Right lung (tissue), 10 donors: ENCODE measurements at places on chromosomes 13 and 19. TPM values are rescaled to one million over a fixed set of nuclear protein-coding genes. Genes with fewer than 3 reads are reported as not detected.
A peak's percentile ranks its signal among the peaks of the same experiment; 100 is the strongest.

Gene MYO16
- polyA plus RNA-seq = 1.5 TPM

Gene HSPB6
- 158 TPM for polyA plus RNA-seq

Gene DMKN
- polyA plus RNA-seq = 91.2 TPM

Gene FXYD1
- 70.2 TPM for polyA plus RNA-seq

Gene ADGRE3
- 0.14 TPM for polyA plus RNA-seq

Gene DNAJC3
- 31.6 TPM for polyA plus RNA-seq

Gene SSC5D
- polyA plus RNA-seq = 8.8 TPM

Gene C19orf12
- polyA plus RNA-seq = 17.6 TPM

Gene LAIR2
- not detected for polyA plus RNA-seq

Gene COX7A1
- polyA plus RNA-seq = 34.6 TPM

DNA sequence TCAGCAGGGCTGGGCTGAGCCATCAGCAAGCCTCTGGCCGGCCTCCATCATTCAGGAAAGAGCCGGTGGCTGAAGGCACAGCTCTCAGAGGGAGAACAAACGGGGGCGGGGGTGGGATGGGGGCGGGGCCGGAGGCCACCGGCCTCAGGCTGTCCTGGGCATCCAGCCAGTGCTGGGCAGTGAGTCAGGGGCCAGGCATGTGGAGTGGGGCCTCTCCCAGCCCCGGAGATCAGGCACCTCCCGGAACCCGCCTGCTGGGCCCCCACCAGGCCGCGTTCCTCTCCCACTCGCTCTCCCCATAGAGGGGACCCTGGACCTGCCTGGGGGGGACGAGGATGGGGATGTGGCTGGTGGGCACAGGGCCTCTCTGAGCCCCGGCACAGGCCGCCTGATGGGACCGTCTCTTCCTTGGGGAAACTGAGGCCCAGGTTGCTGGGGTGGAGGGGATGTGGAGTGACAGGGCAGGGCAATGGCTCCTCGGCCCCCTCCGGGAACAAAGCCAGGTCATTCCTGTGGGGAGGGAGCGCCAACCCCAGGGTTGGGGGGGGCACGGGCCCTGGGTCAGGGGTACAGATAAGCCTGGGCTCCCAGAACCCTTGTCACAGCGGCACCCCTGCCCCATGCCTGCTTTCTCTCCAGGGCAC, 12.9 kb downstream of the SPC24 start:
- peak; percentile 93 for DNase-seq

GRCh38 chr13:95678967-95679366, 2.0 kb downstream of the DNAJC3 start:
- no peak for DNase-seq

GRCh38 chr19:15629003-15629880, 11.5 kb upstream of the CYP4F3 start:
- DNase-seq = peak; percentile 46

DNA sequence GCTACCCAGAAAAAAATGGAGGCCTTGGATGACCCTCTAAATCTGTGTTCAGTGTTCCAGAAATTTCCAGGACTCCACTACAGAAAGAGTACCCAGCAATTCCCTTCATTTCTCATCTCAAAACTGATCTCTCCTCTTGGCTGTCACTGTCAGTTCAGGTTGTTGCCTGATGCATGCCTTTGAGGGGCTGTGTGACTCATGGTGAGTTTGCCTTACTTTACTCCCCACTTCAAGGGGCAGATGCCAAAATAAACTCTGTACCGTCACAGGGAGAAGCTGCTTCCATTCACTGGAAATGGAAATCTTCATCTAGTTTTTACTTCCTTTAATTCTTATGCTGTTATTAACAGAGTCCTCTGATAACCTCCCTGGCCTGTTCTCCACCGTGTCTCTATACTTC, 1075.0 kb downstream of the DIAPH3 start:
- no peak for DNase-seq

DNA sequence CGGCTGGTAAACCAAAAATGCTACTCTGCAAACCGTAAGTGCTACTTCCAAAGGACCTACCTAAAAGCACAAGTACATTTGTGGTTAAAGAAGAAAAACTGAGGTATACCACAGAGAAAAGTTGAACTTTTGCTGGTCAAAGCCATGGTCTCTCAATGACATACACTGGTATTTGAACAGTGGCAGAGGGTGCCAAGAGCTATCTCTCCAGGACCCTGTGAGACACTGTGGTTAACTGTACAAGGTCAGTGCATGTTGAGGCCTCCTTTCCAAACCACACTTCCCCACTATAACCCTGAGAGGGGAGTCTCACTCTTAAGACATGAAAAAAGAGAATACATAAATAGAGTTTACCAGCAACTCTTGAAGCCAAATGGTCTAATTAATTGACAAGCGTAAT, 49.5 kb downstream of the COL4A1 start:
- no peak for DNase-seq

- DNase-seq = no peak
These were observed 15.5 kb downstream of the MKNK2 start for GRCh38 chr19:2035590-2035991.

GRCh38 chr19:19191768-19192077, 229 bp downstream of the BORCS8 start:
- DNase-seq = no peak

GRCh38 chr19:5112681-5113575, 144.0 kb downstream of the KDM4B start:
- no peak for DNase-seq

DNA sequence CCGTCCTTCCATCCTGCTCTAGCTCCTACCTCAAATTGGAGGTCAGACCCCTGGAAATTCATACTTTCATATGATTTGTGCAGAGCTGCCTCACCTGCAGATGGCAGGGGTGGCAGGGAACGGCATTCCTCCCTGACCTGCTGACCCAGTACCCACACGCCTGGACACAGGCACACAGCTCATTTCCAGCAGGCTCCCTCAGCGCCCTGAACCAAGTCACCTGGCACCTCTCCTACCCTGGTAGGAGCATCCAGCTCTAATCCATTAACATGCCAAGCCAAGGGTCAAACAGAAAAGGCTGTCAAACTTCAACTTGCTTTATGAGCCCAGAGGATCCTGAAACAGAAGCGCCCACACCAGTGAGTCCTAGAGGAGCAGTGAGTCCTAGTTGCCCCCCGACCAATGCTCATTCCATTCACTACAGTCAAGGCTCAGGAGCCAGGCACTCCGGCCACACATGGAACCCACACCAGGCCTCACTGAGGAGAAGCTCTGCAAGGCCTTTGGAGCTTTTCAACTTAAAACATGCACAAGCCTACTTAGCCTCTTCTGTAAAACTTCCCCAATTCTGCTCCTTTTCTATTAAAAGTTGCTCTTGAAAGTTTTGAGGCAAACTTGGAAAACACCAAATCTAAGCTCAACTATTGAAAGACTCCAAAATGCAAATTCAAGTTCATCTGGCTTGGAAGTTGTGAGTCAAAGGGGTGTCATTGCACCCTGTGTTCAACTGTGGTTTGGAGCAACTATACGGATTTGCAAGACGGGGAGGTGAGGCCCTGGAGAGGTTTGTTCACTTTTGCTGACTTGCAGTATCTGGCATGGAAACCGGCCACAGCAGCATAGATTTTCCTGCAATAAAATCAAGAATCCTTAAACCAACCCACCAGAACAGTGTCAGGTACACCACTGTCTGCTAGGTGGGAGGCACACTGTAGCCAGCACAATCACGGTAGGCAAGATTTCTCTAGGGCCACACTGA, 96.7 kb downstream of the CRYL1 start:
- DNase-seq = no peak

GRCh38 chr13:38365661-38366060, 16.0 kb downstream of the UFM1 start:
- DNase-seq = no peak

DNA sequence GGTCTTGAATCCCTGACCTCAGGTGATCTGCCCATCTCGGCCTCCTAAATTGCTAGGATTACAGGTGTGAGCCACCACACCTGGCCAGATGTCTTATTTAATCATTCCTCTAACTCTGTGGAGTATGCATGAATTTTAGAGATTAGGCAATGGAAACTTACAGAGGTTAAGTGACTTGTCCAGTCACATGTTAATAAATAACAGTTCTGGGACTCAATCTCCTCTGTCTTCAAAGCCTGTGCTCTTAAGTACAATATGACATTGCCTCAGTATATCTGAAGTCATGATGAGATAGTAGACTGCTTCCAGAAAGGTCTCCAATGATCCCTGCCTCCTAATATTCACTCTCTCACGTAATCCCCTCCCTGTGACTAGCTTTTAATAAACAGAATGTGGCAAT, 72.9 kb upstream of the TDRD3 start:
- no peak for DNase-seq

GRCh38 chr13:52808842-52809219, 39.6 kb downstream of the PCDH8 start:
- no peak for DNase-seq

- no peak for DNase-seq
These were observed 8.3 kb downstream of the TRPM4 start for GRCh38 chr19:49165865-49166301.

DNA sequence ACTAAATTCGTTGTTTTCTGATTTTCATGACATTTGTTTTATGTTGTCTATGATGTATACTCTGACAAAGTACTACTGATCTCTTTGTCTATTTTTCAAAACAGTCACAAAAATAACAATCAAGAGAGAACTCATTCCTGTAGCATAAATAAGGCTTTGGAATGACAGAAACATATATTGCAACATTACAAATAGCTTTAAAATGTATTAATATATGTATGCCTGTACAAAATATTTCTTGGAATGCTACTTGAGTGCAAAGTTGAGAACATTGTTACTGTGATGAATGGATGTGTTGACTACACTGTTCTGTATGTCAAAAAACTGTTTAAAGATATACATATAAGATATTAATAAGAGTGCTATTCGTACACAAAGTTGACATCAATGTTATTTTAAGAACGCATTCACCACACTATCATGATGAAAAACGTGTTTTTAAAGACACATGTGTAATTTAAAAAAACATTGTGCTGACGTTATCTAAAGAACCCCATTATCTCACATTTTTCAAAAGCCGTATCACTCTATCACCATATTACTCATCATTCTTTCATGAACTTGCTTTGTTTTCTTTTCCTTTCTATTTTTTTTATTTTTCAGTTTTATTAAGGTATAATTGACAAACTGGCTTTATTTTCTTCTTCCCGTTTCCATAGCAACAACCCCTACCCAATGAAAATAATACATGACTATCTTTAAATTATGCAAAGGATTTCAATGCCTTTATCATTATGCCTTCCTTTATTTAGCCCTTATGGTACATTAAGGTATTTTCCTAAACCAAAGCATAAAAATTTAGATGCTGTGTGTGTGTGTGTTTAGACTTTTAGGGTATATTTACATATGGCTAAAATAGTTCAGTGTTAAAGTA, 918.8 kb downstream of the SLITRK1 start:
- DNase-seq = no peak

- DNase-seq = no peak
These were observed 6.7 kb downstream of the SPPL2B start for GRCh38 chr19:2334986-2335846.

- no peak for DNase-seq
These were observed 48.2 kb downstream of the PTPRS start for GRCh38 chr19:5292453-5292821.

- no peak for DNase-seq
These were observed 1526.9 kb downstream of the EFNB2 start for GRCh38 chr13:105008604-105009003.

DNA sequence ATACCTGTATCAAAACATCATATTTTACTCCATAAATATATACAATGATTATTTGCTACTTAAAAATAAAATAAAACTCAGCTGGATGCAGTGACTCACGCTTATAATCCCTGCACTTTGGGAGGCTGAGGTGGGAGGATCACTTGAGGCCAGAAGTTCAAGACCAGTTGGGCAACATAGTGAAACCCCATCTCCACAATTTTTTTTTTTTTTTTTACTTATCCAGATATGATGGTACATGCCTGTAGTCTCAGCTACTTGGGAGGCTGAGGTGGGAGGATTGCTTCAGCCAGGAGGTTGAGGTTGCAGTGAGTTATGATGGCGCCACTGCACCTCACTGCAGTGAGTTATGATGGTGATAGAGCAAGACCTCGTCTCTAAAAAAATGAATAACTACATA, 22.4 kb downstream of the POU2F2 start:
- DNase-seq = no peak

DNA sequence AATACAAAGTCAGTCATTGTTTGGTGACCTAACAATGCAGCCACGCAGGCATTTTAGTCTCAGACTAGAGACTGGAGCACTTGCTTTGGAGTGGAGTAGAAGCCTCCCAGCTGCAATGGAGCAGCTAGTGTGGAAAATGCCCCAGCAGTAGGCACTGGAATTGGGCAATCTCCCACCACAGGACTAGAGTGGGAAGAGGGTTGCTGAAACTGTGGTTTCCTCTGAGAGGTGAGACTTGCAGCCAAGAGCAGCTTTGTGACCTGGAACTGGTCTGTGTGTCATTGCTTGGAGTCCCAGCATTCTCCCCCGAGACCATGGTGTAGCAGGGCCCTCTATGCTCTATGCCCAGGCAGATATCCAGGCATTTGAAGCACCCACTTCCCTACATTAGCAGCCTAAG, 556.3 kb downstream of the UQCRFS1 start:
- no peak for DNase-seq

DNA sequence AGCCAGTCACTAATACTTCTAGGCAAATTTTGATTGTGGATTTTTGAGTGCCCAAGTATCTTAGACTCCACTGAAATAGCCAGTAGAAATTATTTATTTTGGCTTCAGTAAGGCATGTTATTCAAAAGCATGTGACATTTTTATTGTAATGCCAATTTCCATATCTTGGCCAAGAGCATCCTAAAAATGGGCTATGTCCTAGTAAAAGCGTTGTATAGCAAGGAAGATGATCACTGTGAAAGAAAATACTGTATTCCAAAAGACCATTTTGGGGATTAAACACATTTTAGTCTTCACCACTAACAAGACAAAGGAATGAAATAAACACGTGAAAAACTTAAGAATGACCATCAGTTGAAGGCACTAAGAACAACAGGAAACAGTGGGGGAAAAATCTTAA, 149.1 kb downstream of the NUFIP1 start:
- no peak for DNase-seq

- no peak for DNase-seq
These were observed 4.2 kb downstream of the KLK3 start for GRCh38 chr19:50858886-50859285.

DNA sequence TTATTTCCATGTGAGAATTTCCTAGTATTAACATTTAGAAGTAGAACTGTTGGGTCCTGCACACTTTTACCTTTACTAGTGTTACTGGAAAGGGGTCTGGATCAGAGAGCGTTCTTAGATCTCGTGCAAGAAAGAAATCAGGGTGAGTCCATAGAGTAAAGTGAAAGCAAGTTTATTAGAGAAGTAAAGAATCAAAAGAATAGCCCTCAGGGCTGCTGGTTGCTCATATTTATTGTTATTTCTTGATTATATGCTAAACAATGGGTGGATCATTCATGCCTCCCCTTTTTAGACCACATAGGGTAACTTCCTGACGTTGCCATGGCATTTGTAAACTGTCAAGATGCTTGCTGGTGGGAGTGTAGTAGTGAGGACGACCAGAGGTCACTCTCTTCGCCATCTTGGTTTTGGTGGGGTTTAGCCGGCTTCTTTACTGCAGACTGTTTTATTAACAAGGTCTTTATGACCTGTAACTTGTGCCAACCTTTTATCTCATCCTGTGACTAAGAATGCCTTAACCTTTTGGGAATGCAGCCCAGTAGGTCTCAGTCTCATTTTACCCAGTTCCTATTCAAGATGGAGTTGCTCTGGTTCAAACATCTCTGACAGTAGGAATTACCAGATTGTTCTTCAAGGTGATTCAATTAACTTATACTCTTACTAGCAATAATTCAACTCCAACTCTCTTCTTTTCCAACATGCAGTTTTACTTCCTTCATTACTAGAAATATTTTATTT, 27.4 kb downstream of the NDFIP2 start:
- DNase-seq = no peak
